ENCODE measurements at places on chromosomes 7 and 10.

GRCh38 chr7:20408467-20408826 lies 77.7 kb downstream of the ITGB8 start:
- no peak for DNase-seq

DNA sequence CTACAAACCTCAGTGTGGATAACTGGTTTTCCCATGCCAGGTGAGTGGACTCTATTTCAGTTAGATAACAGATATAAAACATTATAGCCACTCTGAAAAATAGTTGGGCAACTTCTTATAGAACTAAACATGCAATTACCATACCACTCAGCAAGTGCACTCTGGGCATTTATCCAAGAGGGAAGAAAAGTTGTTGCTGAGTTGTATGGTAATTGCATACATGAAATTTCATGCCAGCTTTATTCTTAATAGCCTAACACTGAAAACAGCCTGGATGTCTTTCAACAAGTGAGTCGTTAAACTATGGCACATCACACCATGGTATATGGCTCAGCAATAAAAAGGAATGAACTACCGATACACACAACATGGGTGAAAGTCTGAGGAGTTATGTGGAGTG lies 10.6 kb upstream of the UPP1 start:
- DNase-seq: no peak

DNA sequence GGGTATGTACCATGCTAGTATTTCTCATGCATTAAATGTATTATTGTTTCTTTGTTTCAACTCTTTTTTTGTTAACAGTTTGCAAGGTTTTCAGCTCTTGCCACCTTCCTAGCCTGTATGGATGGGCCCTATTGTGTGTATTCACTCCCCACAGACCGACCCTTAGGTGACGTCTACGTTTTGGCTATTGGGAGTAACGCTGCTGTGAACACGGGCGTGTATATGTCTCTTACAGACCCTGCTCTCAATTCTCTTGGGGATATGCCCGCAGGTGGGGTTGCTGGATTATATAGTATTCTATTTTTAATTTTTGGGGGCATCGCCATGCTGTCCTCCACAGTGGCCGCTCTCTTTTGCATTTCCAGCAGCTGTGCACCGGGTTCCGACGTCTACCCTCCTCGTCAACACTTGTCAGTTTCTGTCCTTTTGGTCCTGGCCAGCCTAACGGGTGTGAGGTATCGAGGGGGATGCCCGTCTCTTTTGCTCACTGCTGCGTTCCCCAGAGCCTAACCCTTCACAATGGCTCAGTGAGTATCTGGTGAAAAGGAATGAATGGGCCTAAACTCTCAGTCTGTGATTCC lies 64.1 kb upstream of the GNA12 start:
- DNase-seq: no peak

GRCh38 chr7:99252166-99252895 lies 20.3 kb upstream of the MYH16 start:
- no peak for DNase-seq

GRCh38 chr7:40826411-40827221 lies 691.8 kb downstream of the SUGCT start:
- DNase-seq: no peak

- DNase-seq: no peak
Measured at GRCh38 chr7:29192811-29193210, 1.8 kb upstream of the CHN2 start.

DNA sequence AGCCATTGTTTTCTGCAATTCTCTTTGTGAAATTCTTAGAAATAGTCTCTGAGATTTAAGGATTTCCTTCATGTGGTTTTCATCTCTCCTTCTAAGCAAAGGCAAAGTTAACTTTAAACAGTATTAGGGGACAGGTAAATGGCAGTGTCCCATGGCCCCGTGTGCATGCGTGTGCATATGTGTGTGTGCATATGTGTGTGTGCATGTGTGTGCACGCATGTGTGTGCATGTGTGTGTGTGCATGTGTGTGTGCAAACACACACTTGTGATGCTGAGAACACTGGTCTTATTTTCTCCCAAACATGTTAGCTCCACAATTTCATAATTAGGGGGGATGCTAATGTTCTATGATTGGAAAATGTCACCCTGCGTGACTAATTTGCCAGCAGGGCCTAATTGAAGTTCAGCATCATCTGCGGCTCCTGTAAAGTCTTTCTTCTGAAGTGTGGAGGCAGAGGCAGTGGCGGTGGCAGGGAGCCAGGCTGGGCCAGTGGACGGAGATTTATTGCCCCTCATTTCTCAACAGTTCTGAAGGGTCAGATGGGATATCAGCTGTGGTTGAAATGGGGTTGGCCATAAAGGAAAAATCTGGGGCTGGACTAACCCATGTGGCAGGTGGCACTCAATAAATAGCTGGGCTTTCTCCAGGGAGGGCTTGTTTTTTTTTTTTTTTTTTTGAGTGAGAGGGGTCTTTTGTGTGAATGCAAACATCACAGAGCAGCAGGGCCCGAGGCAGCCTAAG lies 289.3 kb upstream of the PODXL start:
- no peak for DNase-seq

- no peak for DNase-seq
Measured at GRCh38 chr7:262251-262572, 27.8 kb upstream of the FOXL3 start.

DNA sequence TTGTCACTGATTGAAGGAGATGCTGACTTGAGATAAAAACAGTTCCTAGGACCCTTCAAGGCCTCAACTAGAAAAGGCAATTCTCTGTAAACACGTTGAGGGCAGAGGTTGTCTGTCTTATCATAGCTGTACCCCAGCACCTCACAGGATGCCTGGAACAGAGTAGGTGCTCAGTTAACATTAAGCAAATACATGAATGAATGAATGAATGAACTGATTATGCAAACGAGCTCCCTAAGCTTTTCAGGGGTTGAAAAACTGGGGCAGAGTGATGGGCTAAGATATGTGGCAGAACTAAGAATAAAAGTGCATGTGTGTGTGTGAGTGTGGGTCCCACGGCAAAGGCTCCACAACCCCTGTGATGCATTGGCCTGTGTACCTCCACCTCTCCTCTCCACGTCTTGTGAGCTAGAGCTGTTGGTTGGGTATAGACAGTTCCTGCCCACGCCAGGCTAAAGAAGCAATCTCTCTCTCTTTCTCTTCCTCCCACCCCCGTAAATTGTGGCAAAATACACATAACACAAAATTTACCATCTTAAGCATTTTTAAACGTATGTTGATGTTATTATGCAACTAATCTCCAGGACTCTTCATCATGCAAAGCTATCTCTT lies 20.9 kb upstream of the SMC3 start:
- no peak for DNase-seq

DNA sequence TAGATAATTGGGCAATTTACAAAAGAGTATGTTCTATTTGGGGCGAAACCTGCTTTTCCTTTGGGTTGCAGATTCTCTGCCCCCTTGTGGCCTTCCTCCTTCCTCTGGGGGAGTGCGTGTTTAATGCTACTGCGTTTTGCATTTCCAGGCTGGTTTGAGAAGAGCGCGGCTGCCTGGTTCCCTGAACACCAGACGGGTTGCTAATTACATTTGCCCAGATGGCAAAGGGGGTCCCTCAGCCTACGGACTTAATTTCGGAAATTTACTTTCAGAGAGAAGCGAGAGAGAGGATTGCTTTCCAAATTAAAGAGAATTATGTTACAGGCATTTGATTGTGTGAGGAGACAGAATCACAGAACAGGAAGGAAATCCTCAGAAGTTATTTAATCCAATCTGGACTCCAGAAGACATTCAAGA lies 91.9 kb upstream of the JAZF1 start:
- no peak for DNase-seq

- DNase-seq: no peak
Measured at GRCh38 chr7:146176860-146177259, 60.3 kb downstream of the CNTNAP2 start.

DNA sequence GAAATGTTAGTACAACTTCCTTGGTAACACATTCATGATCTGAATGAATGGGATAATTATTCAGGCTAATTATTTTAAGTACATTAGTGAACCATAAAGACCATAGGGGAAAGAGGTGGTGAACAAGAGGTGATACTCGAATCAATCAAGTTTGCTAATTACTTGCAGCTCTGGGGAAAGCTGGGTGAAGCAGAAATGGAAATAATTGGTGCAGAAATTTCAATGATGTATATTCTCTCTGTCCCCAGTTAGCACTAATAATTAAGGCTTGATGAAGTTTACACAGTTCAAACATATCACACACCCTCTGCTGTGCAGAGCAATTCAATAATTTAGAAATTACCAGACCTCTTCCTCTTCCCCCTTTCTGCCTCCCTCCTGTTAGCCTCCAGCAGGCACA lies 49.4 kb upstream of the OPALIN start:
- no peak for DNase-seq

DNA sequence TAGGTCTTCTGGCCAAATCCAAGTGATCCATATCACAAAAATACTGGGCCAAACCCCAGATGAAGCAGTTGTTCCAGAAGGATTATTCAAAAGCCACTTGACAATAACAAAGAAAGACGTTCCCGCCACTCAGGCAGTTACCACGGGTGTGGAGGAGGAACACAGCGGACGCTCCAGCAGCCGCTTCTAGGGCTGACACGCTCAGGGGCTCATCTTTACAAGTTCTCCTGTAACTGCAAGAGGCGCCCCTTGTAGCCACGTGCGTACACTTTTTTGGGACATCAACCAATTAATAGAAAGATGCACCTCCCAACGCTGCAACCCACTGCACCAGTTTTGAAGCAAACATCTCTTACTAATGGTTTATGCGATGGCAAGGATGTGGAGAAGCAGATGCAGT lies 159.4 kb downstream of the GRID1 start:
- no peak for DNase-seq

- no peak for DNase-seq
Measured at GRCh38 chr10:49104323-49104722, 11.0 kb downstream of the VSTM4 start.

- no peak for DNase-seq
Measured at GRCh38 chr10:49488056-49488717, 50.7 kb downstream of the ERCC6 start.

DNA sequence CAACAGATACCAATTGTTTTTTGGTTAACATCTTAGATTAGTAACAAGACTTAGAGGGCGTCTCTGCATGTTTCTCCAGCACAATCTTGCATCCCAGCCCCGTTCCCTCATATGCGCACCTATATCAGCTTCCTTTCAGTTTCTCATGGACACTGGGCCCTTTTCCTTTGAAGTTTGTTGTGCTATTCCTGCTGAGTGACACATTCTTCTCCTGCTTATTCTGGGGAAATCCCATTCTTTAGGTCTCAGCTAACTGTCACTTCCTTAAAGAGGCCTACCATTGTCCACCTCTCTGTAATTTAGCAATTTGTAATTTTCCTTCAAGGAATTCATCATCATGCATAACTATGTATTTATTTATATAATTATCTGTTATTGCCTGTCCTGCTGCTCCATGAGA lies 110.3 kb upstream of the STEAP1B start:
- DNase-seq: no peak

DNA sequence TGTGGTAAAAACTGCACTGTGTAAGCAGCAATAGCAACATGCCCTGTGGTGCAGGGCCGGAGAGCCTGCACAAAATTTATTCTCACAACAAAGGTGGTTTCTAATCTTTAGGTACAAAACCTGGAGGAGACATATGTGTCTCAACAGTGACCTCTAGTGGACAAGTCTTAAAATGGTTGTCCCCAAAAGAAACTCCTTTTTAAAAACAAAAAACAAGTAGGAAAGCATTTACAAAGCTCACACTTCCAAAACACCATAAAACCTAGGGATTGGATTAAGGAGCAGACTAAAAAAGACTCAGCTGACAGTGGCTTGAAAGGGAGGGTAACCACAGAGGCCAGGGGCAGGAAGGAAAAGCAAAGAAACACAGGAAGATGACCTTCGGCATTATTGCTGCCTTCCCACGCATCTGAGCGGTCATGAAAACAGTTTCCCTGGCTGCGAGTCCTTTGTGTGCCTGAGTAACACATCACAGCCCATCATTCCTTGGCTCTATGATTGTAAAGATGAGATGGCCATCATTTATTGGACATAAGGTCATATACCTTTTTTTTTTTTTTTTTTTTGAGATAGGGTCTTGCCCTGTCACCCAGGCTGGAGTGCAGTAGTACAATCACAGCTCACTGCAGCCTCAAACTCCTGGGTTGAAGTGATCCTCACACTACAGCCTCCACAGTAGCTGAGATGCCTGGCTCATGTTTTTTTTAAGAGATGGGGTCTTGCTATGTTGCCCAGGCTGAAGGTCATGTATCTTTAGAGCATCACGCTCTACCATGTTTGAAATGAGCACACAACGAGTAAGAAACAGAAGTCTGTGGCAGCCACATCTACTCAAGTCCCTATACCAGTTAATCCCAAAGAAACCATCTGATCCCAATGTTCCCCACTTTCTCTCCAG lies 39.5 kb downstream of the RSU1 start:
- peak; percentile 40 for DNase-seq

GRCh38 chr10:79242620-79243152 lies 104.6 kb upstream of the PPIF start:
- DNase-seq: no peak

DNA sequence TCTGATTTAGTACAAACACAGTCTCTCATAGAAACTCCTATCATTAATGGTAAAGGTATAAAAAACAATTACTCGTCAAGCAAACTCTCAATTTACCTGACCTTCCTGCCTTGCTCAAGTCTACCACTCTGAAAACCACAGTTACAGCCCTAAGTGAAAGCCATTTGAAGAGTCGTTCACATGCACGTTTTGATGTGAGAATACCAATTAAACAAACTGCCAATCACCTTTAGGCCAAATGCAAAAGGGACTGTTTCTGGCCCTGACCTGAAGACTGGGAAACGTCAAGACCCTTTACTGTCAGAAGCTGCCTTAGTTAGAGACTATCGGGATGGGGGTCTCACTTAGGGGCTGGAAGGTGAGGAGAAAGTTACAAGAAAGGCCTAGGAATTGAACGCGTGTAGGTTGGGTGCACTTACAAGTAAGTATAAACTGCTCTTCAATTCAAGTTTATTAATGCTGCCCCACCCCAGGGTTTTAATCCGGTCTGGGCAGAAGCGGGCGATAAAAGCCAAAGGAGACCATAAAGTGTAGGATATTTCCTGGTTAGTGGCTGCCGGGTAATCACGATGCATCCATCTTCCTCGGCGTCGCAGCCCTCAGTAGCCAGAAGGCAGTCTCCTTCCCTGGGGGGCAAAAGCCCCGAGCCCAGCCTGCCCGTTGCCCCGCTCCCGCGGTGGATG lies 935 bp downstream of the TM9SF3 start:
- DNase-seq: no peak

GRCh38 chr7:1579481-1580421 lies 9.9 kb upstream of the PSMG3 start:
- DNase-seq: peak; percentile 16

GRCh38 chr7:74656441-74656836 lies 1.1 kb upstream of the GTF2I start:
- DNase-seq: peak; percentile 53

- DNase-seq: no peak
Measured at GRCh38 chr10:132570771-132571649, 33.4 kb downstream of the INPP5A start.

GRCh38 chr7:128809363-128809762 lies 17.6 kb downstream of the CCDC136 start:
- DNase-seq: no peak

- DNase-seq: no peak
Measured at GRCh38 chr7:12694817-12695216, 7.4 kb downstream of the ARL4A start.
